Mucosa of gallbladder (tissue), 1 donor: ENCODE measurements at places on chromosomes 7 and 10.

GRCh38 chr10:119919271-119919670, 26.7 kb downstream of the SEC23IP start:
- DNase-seq, result no peak

- DNase-seq, result no peak
Observed at GRCh38 chr7:157886711-157887110, 549.9 kb downstream of the DNAJB6 start.

- no peak for DNase-seq
Observed at GRCh38 chr7:112260911-112261310, 54.4 kb downstream of the ZNF277 start.

- DNase-seq, result no peak
Observed at GRCh38 chr10:17353568-17354300, 100.7 kb downstream of the ST8SIA6 start.

DNA sequence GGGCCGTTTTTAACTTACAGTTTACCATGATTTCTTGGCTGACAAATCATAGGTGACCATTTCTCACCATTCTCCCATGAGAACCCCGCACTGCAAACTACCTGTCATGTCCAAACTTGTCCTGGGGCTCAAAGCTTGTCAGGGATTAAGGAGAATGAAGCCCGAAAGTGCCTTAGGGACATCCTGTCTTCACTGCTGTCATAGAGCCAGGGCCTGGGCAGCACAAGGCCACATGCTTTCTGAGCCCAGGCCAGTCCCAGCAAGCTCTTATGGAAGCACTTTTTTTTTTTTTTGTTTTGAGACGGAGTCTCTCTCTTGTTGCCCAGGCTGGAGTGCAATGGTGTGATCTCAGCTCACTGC, 33.9 kb downstream of the CCM2 start:
- no peak for DNase-seq

DNA sequence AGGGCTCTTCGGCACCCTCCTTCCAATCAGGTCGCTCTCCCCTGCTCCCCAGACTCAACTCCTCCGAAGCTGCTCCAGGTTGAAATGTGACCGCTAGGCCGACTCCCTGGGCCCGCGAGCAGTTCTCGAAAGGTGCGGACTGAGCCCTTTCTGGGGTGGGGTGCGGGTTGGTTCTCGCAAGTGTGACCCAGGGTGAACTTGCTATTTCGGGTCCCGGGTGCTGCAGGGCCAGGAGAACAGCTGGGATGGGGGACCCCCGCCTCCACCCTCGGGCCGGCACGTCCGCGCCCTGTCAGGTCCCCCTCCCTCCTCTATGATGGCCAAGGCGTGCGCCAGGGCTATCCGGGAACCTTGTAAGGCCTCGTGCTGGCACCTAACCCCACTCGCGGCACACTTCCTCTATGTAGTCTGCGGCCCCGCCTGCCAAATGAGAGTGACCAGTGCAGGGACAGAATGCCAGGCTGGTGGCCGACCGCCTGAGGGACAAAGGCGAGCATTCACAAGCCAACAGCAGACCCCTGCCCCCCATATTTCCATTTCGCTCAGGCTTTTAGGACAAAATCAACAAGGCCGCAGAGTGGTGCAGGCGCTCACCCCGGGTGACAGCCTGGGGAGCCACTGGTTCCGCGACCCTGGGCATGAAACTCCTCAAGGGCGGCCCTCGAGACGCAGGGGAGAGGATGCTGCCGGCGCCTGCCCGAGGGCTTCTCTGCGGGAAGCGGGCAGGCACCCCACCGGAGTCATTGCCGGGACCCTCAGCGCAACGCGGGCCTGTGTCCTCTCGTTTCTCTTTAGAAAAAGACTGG, 13.7 kb upstream of the HOXA13 start:
- DNase-seq, result no peak

- no peak for DNase-seq
Observed at GRCh38 chr10:101902820-101903145, 59.2 kb upstream of the KCNIP2 start.

- peak; percentile 6 for DNase-seq
Observed at GRCh38 chr10:93074147-93074596, 479 bp downstream of the CYP26A1 start.

DNA sequence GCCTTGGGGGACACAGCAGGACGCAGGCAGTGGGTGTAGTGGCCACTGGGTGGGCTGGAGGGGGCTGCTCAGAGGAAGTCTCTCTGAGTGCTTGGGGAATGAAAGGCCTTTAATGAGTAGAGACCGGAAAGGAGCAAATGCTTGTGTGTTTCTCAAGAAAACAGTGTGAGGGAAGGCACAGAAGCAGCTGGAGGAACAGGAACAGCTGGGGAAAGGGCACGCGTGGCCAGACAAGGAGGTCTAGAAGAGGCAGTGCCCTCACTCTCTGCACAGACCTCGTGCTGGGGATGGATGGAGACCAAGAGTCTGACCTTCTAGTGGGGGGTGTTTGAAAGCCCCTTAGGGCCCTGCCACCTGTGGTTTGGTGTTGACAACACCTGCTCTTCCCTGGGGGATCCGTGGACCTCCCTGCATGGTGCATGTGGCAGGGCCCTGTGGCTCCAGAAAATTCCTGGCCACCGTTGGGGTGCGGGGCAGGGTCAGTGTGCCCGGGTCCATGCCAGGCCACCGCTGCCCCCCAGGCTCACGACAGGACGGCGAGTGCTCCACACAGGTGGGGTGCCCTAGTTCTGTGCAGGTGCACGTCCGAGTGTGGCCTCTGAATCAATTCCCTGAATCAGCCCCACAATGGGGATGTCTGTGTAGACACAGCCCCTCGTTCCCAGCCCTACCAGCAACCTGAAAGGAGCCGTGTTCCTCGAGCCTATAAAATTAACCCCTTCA, 25.9 kb upstream of the FAM20C start:
- peak; percentile 10 for DNase-seq

GRCh38 chr7:100572281-100572948, 1.3 kb downstream of the SAP25 start:
- DNase-seq, result no peak

DNA sequence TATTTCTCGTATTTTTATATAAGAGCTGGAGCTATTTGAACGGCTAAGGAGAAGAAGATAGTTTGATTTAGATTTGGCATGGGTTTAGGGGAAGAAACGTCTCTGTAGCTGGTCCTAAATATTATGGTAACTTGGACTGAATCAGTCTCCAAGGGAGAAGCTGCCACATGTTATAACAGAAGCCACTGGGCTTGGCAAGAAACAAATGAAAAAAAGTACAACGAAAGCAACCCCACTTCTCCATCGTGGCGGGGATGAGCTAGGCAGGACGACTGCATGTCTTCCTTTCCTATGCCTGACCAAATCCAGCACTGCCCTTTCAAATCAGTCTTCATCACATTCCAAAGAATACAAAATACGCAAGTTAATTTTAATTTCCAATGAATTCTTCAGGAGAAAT, 196.7 kb upstream of the KLF14 start:
- DNase-seq, result no peak

GRCh38 chr10:125081931-125082330, 78.4 kb downstream of the CTBP2 start:
- DNase-seq, result no peak

- DNase-seq, result no peak
Observed at GRCh38 chr7:150379441-150380379, 580 bp downstream of the ZNF775 start.

DNA sequence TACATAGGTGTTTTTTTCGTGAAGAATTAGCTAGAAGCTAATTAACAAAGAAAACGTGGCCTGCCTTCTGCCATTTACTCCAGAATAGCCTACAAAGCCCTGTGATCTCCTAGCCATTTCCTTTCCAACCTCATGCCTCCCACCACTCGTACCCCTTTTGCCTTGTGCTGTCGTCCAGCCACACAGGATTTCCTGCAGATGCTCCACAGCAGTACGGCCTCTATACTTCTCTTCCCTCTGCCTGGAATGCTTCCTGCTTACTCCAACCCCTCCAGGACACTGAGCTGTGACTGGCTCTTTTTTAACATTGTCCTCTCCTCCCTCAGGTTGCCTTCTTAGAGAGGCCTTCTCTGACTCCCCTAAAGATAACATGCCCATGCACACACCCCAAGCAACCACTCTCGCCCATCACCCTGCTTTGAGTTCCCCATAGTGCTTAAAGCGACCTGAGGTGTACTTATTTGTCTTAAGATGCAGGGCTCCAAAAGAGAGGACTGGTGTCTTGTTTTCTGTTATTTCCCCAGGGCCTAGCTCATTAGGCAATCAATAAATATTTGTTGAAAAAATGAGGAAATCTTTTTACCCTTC, 32.7 kb downstream of the STK17A start:
- no peak for DNase-seq

DNA sequence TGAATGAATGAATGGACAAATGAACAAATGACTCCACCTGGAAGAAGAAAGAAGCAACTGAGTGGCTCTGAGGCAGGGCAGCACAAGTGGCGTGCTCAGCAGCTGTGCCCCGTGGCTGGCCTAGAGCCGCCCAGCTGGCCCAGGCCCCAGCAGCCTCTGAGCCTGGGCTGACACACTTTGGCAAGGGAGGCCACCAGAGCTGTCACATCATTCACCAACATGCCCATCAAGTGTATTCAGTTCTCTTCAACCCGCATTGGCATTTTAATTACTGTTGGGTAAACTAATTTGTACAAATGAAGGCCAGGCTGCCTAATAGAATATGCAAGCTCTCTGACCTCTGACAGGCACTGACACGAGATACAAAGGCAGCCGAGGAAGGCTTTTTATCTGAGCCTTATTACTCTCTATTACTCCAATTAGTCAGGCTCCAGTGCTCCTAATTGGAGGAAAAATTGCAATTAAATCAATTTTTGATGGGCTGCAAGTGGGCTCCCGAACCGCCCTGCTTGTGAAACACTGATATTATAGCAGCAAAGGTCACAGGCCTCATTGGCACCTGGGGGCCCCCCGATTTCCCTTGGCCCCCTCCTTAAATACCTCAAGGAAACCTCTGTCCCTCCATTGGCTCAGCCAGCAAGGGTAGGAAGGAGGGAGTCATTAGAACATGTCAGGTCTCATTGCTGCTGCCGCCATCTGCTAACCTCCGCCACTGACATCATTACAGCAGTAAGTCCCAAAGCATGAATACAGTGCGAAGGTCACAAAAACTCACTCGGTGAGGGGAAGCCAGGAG, 41.9 kb downstream of the DPCD start:
- no peak for DNase-seq

DNA sequence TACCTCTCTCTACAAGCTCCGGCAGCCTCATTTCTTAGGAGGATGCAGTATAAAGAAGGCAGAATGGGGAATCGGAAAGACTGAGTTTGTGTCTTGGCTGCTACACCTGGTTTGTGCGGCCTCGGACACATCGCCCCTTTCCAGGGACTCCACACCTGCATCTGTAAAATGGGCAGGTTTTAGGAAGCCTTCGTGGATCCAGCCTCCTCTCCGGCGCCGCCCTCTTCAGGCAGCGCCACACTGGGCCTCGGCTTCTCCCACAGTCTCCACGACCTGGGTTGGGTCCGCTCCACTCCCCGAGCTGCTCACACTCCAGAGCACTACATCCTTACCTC, 341 bp downstream of the GOT1 start:
- no peak for DNase-seq

GRCh38 chr7:3259711-3260400, 41.2 kb upstream of the SDK1 start:
- no peak for DNase-seq

DNA sequence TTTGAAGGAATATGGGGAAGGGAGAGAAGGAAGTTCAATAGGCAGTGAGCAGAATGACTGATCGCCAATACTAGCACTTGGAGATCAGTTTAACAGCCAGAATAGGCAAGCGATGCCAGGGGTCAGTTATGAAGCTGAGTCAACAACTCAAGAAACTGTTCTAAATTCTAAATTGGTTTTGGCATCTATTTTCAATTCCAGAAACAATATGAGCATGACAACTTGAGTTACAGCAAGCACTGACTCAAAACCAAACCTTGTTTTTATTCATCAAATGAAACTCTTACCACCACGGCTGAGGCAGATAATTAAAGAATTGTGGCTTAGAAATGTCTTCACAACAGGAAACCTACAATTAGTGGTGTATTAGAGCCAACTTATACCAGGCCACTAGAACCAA, 180.5 kb upstream of the ASAH2 start:
- DNase-seq, result no peak

GRCh38 chr7:99039384-99039891, 104.5 kb downstream of the SMURF1 start:
- no peak for DNase-seq

- no peak for DNase-seq
Observed at GRCh38 chr7:66639773-66640172, 11.1 kb downstream of the KCTD7 start.

- DNase-seq, result no peak
Observed at GRCh38 chr7:136857573-136857972, 10.9 kb upstream of the CHRM2 start.

DNA sequence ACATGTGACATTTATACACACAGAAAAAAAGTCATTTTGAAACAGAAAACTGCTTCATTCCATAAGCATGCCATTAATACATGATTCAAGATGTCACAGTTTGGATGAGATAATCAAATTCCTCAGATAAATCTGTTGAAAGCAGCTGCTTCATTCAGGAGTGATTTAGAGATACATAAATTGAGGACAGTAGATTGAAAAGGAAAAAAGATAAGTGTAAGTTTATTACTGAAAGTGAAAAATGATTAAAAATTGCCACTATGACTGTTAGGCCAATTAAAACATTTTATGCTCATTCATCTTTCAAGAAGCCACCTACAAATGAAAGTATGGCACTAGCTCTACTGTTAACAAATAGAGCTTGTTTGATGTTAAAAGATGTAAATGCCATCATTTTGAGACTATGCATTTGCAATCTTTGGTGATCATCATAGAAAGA, 136.9 kb upstream of the CDK6 start:
- DNase-seq, result no peak

DNA sequence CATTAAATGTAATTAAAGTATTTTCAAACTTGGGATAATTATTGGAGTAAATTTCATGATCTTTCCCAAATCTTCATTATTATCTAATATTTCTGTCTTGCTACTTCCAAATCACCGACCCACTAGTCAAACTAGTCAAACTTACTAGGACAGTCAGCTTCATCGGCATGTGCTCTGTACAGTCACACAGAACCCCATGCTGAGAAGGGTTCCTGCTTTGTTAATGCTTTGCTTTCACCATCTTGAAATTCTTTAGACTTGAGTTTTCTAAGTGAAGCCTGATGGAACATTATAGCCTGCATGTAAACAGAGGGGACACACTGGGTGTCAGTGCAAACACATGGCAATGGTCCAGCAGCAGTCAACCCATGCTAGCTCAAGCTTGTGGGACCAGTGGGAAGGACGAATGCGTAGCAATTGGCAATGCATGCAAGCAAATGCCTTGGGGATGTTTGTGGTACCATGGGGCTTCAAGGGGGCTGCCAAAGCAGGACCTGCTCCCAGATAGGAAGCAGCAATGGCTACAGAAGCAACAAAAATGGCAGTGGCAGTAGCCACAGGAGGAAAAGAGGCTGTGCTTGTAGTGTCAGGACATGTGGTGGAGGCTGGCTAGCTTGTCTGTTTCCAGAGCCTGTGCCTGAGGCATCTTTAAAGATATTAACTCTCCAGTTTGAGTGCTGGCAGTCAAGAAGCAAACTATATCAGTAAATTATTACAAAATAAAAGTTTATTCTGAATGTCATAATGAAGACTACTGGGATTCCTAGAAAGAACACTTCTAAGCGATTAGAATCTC, 441.1 kb upstream of the SEMA3D start:
- no peak for DNase-seq

GRCh38 chr7:103924184-103924583, 65.3 kb downstream of the RELN start:
- DNase-seq, result no peak
